Hindlimb muscle (tissue), 1 donor: ENCODE measurements at places on chromosomes 2 and 18.
A peak's percentile ranks its signal among the peaks of the same experiment; 100 is the strongest.

- DNase-seq: no peak
Observed at GRCh38 chr18:48080546-48080945, 150.1 kb upstream of the SMAD2 start.

GRCh38 chr2:50225021-50225928 is 806.7 kb downstream of the NRXN1 start:
- no peak for DNase-seq

GRCh38 chr18:73638709-73639108 is 508.9 kb downstream of the FBXO15 start:
- no peak for DNase-seq

DNA sequence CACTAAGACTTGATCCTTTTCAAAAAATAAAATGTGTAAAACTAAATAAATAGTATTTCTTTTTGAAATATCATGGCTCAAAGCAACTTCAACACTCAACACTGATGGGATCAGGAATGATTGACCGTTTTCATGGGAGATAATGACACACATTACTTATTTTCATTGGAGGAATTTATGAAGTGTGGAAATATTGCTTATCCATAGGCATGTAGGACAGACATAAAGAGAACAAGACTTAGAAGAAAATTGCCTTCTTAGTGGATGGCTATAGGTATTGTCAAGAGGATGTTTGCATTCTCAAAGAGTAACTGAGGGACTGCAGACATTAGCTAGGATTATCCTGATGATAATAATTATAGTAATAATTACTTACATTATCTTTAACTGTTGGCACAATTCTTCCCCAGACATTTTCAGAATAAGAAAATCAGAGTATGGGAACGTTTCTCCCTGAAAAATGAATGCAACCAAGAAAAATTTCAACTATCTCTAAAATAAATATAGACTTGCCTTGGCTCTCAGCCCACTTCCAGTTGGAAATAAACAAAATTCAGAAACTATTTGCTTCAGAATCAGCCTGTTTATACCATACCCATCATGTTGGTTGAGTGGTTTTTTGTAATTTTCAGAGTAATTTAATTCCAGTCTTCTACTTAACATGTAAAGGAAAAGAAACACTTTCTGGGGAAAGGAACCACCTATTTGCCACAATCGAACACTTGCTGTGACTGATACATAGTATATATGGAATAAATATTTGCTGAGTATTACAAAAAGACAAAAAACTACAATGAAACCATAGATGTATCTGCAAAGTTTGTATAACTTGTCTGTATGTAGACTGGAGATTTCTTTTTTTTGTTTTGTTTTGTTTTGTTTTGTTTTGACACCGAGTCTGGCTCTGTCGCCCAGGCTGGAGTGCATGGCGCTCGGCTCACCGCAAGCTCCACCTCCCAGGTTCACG is 165.7 kb downstream of the TMX3 start:
- no peak for DNase-seq

DNA sequence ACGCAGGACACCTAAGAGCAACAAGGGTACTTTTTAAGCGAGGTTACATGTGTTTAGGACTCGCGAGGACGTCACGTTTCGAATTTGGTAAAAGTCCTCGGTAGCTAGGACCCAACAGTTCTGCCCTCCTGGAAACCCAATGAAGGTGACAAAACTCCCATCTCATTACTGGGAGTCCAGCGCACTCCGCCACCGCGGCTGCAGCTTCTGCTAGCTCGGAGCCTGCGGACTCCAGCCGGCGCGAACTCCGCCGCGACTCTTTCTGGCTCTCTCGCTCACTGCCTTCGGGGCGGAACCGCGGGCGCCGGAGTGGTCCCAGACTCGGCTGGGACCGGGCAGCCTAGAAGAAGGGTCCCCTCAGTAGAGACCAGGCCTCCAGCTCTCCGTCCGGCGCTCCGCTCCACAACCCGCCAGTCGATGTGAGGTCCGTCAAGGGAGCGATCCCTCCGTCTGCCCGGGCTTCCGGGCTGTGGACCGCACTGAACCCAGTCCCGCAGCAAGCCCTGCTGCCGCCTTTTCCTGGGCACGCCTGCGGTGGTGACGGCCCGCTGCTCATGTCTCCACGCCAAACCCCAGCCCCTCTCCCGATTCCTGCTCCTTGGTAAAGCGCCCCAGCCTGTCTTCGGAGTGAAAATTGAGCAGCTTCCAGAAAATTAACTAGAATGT is 3.0 kb upstream of the OSR1 start:
- DNase-seq: peak; percentile 59

DNA sequence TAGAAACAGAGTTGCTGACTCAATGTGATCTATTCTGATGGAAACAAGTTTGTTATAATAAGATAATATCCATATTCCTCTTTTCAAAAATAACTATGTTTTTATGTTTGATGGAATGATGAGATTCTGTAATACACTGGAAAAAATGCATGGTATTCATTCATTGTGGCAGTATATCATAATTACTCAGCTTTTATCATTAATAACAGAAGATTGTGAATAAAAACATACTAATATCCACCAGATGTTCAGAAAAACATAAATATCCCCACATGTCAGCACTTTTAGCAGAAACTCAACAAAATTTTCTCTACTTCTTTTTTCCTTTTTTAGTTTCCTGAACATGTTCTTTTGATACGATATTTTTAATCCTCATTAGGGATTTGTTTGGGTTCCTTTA is 130.9 kb upstream of the CAVIN2 start:
- DNase-seq: no peak

- no peak for DNase-seq
Observed at GRCh38 chr2:15074319-15074718, 441.8 kb downstream of the LRATD1 start.

- no peak for DNase-seq
Observed at GRCh38 chr2:158300394-158300793, 156.2 kb downstream of the CCDC148 start.

DNA sequence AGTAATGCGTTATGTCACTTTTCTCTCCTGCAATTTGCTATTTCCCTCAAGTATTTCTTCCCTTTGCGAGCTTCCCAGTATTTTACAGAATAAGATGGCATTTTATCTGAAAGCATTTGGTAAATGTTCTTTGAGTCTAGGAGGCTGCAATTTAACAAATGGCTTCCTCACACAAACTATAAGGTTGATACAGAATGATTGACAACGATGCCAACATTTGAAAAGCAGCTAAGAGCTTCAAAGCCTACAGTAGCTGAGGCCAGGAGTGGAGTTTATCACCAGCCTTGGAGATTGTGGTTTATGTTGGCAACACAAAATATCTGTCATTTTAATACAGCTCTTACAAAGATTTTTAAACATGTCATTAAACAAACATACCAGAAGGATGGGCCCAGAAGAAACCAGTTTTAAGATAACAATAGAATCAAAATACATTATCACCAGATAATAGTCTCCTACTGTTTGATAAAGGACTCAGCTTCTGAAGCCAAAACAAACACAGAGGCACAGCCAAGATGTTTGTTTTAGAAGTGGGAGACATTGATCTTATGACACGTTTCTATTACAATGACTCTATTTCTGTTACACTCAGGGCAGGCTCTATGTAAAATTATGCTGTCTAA is 711.4 kb upstream of the ACVR2A start:
- DNase-seq: no peak

- DNase-seq: no peak
Observed at GRCh38 chr18:35026407-35027061, 14.7 kb upstream of the MAPRE2 start.

DNA sequence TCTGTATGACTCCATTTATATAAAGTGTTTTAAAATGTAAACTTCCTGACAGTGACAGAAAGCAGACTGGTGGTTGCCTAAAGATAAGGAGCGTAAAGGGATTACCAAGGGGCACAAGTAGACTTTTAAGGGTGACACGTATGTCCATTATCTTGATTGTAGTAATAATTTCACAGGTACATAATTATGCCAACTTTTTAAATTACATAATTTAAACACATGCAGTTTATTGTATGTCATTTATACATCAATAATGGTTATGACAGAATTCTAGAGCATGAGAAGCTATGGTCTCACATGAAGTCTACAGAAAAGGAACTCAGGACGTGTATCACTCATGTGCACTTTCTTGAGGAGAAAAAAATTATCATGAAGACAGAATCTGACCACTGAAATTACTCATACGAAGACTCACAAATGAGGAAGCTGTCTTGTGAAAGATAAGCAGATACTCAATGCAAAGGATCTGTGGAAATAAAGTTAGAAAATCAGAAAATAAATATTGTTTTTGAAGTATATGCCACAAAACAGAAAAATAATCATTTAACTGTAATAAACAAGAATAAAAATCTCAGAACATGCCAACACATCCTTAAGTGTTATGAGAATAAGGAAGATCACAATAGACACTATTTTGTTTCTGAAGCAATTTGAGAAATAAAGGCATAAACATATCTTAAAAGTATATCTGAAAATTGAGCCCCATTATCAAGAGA is 84.4 kb downstream of the TMEM131 start:
- DNase-seq: no peak

DNA sequence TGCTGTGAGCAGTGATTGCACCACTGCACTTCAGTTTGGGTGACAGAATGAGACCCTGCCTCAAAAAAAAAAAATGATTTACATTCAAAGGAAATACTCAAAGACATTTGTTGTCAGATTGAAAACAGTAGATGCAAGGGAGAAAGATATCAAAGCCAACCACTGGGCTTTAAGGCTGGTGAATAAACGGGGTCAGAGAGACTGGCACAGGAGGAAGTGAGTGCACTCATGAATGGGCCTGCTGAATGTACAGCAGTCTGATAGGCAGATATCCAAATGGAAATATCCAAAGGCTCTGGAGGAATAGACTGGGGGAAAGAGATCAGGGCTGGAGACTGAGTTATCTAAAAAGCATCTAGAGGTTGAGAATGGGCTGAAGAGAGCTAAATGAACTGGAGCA is 10.9 kb downstream of the RNF125 start:
- DNase-seq: no peak

DNA sequence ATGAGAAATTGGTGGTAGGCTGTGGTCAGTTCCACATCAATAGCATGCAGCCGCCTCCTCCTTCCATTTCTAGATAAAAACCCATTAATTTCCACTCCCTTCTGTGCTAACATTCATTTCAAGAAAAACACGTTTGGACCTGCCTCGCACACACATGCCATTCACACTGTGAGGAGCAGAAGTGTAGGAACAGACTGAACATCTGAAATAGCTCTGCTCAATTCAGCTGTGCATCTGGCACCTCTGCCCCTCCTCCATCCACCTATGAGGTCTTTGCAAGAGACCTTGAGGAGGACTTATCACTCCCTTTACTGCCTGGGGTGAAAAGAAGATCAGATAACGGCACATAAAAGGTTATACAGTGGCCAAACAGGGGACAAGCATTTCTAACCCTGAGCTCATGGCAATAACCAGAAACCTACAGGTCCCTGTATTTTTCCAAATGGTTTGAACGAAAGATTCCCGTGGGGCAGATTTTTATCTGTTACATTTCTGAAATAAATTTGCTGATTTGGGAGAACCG is 30.8 kb upstream of the LRP2 start:
- DNase-seq: no peak

DNA sequence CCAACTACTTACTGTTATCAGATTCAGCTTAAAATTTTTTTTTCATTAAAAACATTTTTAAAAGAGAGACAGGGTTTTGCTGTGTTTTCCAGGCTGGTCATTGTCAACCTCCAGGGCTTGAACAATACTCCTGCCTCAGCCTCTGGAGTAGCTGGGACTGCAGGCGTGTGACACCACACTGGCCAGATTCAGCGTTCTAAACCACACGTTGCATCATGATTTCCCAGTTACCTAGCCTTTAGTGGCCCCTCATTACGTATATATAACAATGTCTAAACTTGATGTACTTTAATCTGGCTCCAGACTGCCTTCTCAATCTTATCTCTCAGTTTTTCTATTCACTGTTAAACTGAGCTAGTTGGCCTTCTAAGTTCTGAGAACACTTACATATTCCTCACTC is 89.6 kb downstream of the COMMD1 start:
- no peak for DNase-seq

- DNase-seq: no peak
Observed at GRCh38 chr2:236545248-236545658, 24.4 kb upstream of the ACKR3 start.

GRCh38 chr2:129906139-129906860 is 73.2 kb upstream of the RAB6C start:
- no peak for DNase-seq

DNA sequence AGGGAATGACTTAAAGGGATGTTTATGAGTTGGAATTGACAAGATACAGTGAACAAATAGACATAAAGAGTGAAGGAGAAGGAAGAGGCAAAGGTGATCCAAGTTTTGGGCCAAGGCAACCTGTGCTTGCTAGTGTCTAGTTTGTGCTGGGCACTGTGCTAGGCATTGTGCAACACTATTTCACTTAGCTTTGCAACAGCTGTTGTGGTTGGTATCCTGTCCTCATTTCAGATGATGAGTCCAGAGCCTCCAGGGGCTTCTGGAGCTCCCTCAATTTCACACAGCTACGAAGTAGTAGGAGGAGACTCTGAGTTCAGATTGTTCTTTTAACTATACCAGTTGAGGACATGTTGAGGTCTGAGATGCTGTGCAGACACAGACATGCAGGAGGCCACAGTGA is 18.1 kb upstream of the LOXHD1 start:
- DNase-seq: no peak

GRCh38 chr2:17894005-17894404 is 15.5 kb downstream of the KCNS3 start:
- DNase-seq: no peak

- DNase-seq: no peak
Observed at GRCh38 chr2:155026651-155027174, 328.2 kb downstream of the KCNJ3 start.

DNA sequence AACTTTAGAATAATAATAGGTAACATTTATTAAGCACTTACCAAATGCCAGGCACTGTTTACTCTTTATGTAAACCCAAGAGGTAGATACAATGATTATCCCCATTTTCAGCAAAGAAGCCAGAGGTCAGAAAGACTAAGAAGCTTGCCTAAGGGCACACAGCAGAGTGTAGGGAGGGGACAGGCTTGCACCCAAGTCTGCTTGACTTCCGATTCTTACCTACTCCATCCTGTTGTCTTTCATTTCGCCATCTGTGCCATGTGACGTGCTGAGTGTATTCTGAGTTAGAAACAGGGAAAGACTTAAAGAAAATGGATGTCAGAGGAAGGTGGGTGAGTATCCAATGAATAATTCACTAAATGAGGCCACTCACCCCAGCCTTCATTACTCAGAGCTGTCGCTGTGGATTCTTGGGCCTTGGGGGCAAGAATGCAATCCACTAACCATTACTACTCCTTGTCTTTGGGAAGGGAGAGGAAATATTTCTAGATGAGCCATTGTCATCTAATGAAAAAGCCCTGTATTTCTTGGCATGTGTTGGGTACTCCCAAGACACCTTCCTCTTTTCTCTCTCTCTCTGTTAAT is 76.4 kb upstream of the BCL11A start:
- no peak for DNase-seq
